ENCODE measurements at places on chromosomes 4 and X.

GRCh38 chr4:92776080-92776479 is 472.3 kb downstream of the GRID2 start:
- DNase-seq, result no peak

DNA sequence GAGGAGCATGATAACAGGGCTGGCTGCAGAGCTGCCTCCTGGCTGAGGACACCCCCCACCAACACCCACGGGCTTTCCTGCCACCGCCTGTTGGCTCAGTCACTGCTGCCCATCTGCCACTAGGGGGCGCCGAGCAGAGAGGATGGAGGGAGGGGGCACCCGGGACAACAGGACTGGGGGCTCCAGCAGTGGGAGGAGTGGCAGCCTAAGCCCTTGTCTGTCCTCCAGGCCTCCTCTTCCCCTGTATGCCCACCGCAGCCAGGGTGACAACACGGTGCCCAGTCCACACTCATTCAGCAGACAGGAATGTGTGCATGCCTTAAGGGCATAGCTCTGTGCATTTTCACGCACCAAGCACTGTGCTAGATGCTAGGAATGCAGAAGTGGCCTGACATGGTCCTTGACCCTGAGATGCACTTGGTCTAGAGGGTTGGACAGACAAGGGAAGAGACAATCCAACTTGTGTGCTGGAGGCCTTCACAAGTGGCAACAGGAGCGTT is 149.9 kb downstream of the AMMECR1 start:
- peak; percentile 39 for DNase-seq

DNA sequence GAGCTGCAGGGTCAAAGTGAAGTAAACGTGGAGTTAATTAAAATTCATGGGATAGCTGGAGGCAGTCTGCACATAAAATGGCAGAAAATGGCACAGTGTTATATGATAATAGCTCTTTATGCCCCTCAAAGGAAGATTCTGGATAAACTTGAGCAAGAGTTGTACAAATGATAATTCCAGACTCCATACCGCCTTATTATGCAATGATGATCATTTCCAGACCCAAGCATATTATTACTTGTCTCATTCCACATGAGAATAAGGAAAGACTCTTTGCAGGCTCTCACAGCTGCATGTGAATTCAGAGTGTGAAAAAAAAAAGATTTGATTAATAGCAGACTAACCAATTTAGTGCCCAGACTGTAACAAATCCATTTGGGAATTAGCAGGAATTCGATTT is 105.4 kb downstream of the STK32B start:
- no peak for DNase-seq

DNA sequence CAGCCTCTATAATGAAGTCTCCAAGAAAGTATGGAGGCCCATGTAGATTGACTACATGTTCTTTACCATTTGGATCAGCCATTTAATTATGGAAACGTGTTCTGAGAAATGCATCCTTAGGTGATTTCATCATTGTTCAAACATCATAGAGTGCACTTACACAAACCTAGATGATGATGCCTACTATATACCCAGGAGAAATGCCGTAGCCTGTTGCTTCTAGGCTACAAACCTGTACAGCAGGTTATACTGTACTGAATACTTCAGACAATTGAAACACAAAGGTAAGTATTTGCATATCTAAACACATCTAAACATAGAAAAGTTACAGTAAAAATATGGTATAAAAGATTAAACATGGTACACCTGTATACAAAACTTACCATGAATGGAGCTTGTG is 186.5 kb upstream of the FSTL5 start:
- DNase-seq, result no peak
